ENCODE measurements at places on chromosomes 4 and X. TPM values are rescaled to one million over a fixed set of nuclear protein-coding genes. Genes with fewer than 3 reads are reported as not detected.

DNA sequence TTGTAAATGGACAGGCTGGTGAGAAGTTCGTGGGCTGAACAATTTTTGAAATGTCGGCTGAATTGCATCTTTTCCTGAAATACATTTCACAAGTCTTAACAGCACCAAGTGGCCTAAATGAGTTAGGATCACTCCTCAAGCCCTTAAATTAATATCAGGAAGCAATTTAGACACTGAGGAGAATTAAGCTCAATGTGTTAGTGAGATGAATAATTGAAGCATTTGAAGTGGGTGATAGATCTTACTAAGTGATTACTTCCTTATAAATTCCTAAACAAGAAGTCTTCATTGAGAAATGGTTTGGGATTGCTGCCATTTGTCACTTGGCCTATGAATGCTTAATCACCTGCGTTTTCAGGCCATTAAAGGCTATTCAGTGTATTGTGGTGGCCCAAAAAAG is 116.8 kb downstream of the NAA11 start:
- no peak for DNase-seq

Gene MYOZ2
- not detected for polyA plus RNA-seq

- DNase-seq = no peak
Measured at GRCh38 chrX:13257223-13258051, 62.4 kb downstream of the ATXN3L start.

DNA sequence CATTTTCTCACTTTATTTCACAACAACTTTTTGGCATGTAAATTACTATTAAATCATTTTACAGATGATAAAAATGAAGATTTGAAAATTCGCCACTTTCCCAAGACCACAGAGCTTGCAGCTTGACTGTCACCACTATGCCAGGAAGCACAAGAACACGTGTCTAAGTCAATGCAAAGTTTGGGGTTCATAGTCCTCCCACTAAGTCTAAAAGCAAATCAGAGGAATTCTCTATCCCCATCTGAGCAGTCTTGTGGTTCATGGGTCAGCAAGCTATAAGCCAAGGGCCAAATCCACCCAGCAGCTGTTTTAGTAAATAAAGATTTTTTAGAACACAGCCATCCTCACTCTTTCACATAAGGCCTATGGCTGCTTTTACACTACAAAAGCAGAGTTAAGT is 833.3 kb upstream of the INTU start:
- DNase-seq = no peak

Gene SMIM31
- not detected for polyA plus RNA-seq

- no peak for DNase-seq
Measured at GRCh38 chr4:67584496-67584895, 26.0 kb downstream of the STAP1 start.

Gene FREM3
- polyA plus RNA-seq = not detected

- DNase-seq = peak; percentile 6
Measured at GRCh38 chrX:41553688-41554087, 106.5 kb downstream of the NYX start.

GRCh38 chr4:22678940-22679854 is 13.5 kb upstream of the GBA3 start:
- no peak for DNase-seq

GRCh38 chr4:156765277-156765676 is 206.3 kb downstream of the PDGFC start:
- no peak for DNase-seq

GRCh38 chrX:21632027-21632426 is 26.1 kb downstream of the KLHL34 start:
- no peak for DNase-seq

Gene LAMTOR3
- 36.4 TPM for polyA plus RNA-seq

Gene SLC25A43
- 13.9 TPM for polyA plus RNA-seq

GRCh38 chr4:80202190-80202711 is 4.9 kb downstream of the PRDM8 start:
- DNase-seq = no peak

Gene DUSP9
- 1.4 TPM for polyA plus RNA-seq

- DNase-seq = no peak
Measured at GRCh38 chr4:179709961-179710624, 2267.9 kb upstream of the AGA start.

DNA sequence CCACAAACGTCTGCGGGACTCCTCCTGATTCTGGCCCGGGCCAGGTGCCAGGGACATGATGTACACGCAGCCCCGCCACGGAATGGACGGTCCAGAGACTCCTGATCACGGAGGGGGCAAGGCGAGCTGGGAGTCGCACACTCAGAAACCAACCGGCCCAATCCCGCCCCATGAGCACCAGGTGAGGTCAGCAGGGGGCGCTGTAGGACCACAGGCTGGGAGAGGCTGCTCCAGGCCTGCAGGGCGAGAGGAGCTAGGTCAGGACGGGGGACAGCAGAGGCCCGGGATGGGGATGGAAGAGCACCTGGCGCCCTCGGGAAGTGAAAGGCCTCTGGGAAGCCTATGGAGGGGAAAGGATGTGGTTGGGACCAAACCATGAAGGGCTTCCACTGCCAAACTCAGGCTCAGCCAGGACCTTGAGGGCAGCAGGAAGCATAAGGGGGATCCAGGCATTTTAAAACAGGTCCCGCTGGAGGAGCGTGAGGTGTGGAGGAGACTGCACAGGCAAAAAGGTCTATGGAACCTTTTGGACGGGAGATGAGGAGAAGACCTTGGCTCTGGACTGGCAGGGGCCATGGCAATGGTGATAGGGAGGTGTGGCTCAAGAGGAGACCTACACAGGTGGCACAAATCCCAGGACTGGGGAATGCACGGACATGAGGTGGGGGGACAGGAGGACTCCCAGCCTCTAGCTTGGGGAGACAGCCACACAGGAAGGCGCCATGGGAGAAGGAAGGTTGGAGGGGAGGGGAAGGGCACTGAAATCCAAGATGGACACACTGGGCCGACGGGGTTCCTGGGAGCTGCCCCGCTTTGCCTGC is 79.2 kb downstream of the MTMR1 start:
- no peak for DNase-seq

Gene ARMCX4
- polyA plus RNA-seq = 0.71 TPM

Gene TMEM35A
- 0.07 TPM for polyA plus RNA-seq

DNA sequence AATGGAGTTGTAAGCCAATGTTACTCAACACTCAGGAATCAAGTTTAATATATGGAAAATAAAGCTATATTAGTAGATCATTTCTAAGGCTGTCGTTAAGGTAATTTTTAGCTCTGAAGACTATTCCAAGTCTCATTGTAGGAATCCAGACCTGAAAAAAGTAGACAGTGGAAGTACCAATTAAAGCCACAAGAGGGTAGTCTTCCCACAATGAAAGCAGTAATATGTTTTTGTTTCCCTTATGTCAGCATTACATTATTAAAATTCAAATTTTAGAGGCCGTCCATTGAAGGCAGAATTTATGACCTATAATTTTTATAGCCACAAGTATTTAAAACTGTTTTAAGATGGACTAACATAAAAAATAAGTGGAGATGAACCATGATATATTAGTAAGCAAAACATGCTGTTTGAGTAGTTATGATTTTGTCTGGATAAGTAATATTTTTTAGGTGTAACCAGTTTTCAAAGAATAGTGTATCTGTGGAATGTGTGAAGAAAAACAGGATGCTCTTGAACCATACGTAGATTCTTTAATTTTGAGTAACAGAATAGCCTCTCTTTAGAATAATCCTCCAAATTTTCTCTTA is 372.6 kb upstream of the TECRL start:
- peak; percentile 33 for DNase-seq

DNA sequence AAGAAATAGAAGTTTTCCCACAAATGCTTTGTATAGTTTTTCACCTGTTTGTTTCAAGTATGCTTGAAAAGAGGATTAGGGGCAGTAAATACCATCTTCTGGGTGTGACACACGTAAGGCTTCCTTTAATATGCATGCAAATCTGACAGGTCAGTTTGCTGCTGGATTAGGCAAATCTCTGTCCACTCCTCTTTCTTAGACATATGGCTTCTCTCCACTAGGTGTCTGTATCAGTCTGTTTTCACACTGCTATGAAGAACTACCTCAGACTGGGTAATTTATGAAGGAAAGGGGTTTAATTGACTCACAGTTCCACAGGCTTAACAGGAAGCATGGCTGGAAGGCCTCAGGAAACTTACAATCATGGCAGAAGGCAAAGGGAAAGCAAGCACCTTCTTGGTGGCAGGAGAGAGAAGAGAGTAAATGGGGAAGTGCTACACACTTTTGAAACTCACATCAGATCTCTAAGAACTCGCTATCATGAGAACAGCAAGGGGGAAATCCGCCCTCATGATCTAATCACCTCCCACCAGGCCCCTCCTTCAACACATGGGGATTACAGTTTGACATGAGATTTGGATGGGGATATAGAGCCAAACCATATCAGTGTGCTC is 66.9 kb downstream of the TAB3 start:
- DNase-seq = no peak

DNA sequence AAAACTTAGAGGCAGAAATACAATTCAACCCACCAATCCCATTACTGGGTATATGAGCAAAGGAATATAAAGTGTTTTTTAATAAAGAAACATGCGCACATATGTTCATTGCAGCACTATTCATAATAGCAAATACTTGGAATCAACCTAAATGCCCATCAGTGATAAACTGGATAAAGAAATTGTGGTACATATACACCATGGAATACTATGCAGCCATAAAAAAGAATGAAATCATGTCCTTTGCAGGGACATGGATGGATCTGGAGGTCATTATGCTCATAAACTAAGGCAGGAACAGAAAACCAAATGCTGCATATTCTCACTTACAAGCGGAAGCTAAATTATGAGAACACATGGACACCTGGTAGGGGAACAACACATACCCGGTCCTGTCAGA is 807.7 kb upstream of the INTU start:
- DNase-seq = no peak

DNA sequence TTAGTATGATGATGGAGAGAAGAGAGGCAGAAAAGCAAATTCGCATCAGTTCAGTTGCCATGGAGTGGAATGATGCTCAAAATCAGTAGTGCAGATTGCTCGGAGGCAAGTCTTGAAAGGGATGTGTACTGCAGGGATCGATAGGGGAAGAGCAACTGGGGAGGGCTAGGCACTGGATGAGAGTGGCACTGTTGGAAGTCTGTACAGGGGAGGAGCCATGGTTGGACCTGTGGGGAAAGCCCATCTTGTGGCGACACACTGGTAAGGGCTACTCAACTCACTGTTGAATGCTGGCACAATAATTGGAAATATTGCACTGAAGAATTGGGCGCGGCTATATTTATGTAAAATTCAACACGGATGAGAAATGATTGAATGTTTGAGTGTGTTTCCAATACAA is 1.2 kb downstream of the RAB9B start:
- DNase-seq = no peak

GRCh38 chr4:53147197-53147596 is 218.7 kb downstream of the SCFD2 start:
- no peak for DNase-seq

- no peak for DNase-seq
Measured at GRCh38 chr4:108717386-108717785, 45.5 kb downstream of the ETNPPL start.

DNA sequence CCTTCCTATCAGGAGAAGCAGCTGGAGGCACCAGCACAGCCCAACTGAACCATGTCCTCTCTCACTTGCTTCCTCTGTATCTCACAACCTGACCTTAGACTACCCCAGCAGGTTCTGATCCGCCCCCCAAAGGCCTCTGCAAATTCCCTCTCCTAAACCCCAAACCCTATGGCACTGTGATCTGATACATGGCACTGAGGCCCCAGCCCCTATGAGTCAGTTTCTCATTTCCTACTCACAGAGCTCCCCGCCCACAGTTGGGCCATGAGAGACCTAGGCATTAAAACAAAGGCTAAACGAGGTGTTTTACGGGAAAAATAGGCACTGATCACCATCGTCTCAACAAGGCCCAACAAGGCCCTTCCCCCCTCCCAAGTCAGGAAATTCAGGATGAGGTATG is 19.1 kb downstream of the SASH3 start:
- DNase-seq = no peak

Gene PCDH11X
- polyA plus RNA-seq = not detected

Gene FDCSP
- not detected for polyA plus RNA-seq

GRCh38 chr4:167435786-167436185 is 201.5 kb upstream of the SPOCK3 start:
- DNase-seq = no peak

Gene SLC16A2
- 18.1 TPM for polyA plus RNA-seq

DNA sequence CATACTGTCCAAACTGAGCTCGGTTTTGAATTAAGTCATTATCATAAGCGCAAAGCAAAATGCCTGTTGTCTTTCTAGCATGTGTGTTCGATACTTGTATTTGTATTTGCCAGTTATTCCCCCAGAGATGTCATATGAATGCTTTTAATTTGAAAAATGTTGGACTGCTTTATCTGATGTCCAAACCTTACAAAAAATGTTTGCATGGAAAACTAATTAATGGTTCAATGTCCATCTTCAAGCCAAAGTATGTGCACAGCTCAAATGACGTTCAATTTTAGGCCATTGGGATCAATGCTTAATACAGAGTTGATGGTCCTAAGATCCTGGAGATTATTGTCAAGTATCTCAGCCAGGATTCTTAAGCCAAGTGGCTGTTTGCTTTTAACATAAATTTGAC is 17.2 kb upstream of the HPGDS start:
- DNase-seq = no peak

GRCh38 chrX:154051201-154051810 is 31.6 kb upstream of the IRAK1 start:
- DNase-seq = peak; percentile 35

DNA sequence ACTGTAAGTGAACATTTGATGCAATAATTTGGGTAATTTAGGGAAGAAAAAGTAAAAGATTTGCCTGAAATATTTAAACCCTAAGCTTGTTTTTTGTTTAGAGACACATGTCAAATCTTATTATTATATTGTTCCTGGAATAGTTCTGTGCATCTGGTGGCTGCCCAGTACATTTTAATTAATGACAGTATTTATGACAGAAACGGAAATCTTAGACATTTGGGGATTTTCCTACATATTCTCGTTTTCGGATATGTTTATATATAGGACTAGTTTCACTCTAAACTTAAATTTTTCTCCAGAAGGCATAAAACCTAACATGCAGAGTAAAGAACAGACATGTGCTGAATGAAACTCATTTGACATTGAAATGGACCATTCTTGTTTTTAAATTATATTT is 125.6 kb upstream of the PAQR3 start:
- no peak for DNase-seq

GRCh38 chr4:145107126-145107525 is 9.0 kb downstream of the ABCE1 start:
- DNase-seq = no peak

GRCh38 chr4:3791910-3792542 is 25.8 kb downstream of the ADRA2C start:
- DNase-seq = no peak

DNA sequence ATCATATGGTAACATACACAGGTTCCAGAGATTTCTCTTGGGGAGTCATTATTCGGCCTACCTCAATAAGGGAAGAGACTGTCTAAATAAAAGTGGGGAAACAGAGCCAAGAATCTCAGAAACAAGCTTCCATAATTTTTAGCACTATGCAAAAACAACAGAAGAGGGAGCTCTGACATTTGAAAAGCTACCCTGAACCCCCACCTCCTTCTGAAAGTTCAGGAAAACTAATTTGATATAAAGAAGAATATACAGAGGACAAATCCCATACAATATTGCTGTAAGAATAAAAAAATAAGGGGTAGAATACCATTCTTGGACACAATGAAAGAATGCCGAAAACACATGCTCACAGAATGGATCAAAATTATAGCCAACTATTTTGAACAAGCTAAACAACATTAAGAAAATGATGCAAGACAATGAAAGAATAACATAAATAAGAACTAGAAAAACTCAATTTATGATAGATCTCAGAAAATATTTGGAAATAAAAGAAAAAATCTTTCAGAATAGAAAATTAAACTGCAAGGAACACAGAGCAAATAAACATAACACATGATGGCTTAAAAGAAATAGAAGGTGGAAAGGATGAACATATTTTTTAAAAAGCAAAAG is 14.4 kb upstream of the ZNF41 start:
- DNase-seq = no peak

Measured in foreskin keratinocyte (primary cell).